ENCODE measurements at places on chromosomes 16 and 17.

DNA sequence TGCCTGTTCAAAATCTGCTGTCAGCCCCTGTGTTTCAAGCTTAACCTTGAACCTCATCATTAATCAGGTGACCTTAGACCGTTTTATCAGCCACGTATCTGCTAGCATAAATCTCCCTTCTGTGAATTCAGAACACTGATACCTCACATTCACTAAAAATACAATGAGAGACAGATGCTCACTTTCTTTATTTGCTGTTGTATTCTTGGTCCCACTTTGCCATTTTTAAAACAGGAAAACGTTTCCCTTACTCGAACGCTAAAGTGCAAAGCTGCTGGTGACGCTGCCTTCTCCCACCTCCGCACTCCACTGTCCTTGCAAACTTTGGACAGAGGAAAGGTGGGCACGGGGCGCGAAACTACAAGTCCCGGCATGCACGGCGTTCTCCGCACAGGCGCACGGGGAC, 220 bp upstream of the ARHGAP44 start:
- DNase-seq, result no peak

- no peak for DNase-seq
Observed at GRCh38 chr17:19337712-19338023, 24.9 kb downstream of the B9D1 start.

DNA sequence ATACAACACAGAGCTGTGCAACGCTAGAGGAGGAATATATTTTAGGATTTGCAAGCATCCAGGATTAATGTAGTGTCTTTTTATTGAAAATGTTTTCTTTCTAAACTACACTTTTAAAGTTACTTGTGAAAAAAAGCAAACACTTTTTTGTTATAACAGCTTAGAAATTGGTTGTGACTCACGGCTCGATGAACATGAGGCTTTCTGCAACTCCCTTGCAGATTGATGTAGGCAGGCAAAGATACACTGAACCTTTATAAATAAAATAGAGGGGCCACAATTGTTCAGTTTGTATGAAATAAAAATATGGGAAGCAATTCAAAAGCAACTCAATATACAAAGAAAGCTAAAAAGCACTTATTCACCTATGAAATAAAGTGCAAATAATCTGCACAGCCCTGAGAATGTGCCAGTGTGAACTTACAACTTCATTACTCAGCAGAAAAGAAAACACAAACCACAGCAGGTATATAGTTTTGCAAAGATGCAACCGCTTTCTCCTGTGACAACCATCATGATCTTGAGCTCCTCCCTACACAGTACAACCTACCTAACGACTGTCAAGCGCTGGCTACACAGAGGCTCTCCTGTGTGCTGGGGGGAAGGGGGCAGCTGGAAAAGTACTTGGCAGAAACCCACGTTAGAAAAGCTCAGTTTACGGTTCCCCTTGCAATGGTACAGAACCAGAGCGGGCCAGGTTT, 948 bp downstream of the LUC7L start:
- peak; percentile 31 for DNase-seq

DNA sequence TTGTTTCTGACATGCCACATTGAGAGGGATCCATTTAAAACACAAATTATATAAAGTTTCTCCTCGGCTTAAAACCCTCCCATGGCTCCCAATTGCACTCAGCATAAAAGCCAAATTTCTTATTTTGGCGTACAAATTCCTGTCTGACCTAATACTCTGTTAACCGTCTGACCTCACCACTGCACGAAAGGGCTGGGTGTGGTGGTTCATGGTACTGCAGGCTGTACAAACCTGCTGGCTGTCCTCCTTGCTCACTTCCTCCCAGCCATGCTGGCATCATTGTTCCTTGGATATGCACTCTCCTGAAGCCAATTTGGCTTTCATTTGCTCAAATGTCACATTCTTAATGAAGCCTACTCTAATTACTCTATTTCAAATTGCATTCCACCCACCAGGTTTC, 301.6 kb upstream of the C16orf82 start:
- DNase-seq, result peak; percentile 7

GRCh38 chr17:57898487-57899311, 48.9 kb upstream of the MRPS23 start:
- DNase-seq, result peak; percentile 80

GRCh38 chr17:9821921-9822320, at the start of gene GSG1L2:
Gene GSG1L2 (minus strand): TSS chr17:9822079. CDS start chr17:9822071, 8 bp downstream.
- no peak for DNase-seq

DNA sequence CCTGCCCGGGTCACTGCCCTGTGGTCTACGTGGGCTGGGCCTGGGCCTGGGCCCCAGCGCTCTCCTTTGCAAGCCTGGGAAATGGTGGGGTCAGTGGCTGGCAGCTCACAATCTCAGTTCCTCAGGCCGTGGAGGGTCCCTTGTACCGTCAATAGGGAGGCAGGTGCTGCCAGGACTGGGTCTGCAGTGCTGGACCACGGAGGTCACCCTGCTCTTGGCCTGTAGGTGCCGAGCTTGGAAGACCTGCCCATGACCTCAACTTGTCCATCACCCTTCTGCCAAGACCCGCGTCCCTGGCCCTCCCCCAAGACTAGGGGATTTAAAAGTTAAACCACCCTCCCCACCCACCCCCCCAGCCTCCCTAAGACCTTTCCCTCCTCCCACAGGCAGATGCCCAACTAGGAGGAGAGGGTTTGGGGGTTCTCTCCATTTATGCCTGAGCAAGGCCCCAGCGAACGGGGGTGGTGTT, 2.5 kb downstream of the TBX2 start:
- no peak for DNase-seq

- DNase-seq, result no peak
Observed at GRCh38 chr17:81305051-81305630, 10.0 kb upstream of the SLC38A10 start.

DNA sequence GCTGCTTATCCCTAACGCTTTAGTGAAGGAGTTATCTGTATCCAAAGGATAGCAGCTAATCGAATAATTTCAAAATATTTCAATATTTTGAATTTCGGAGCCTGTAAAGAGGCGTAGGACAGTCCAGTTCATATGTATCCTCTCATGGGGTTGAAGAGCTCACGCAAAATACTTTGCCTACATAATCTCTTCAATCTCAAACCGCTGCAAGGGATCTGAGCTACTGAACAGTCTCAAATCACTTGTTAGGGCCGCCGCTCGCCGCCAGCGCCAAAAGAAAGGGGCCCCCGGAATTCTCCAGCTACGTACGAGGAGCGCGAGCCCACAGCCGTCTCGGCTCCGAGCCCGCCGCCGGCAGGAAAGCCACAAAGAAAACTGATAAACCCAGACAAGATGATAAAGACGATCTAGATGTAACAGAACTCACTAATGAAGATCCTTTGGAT, 601 bp upstream of the RFWD3 start:
- DNase-seq, result peak; percentile 50

- peak; percentile 95 for DNase-seq
Observed at GRCh38 chr17:56681561-56682266, 88.2 kb downstream of the NOG start.

GRCh38 chr16:57507136-57508034, 21.1 kb upstream of the DOK4 start:
- no peak for DNase-seq

DNA sequence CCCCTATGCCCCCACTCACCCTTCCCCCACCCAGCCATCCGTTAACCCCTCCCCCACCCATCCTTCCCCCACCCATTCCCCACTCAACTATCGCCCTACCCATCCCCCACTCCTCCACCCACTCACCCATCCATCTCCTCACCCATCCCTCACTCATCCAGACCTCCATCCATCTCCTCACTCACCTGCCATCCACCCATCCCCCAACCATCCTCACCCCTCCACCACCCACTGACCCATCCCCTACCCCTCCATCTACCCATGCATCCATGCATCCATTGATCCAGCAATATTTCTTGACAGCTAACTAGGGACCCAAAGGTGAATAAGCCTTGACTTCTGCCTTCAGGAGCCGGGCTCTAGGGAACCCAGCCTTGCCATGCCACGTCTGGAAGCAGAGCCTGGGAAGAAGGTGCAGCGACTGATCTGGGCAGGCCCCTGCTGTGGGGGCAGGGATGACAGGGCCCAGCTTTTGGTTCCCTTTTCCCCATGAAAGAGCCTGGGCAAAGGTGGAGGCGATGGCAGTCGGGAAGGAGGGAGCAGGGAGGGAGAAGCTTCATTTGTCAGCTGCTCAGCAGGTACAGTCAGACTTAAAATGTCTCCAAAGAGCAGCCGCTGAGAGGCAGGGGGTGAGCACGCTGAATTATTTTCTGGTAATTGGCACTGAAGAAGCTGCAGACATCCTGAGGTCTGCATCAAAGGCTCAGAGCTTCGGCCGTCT, 23.1 kb upstream of the DOC2B start:
- DNase-seq, result no peak

GRCh38 chr17:69669441-69670178, 255.1 kb downstream of the MAP2K6 start:
- DNase-seq, result peak; percentile 5

DNA sequence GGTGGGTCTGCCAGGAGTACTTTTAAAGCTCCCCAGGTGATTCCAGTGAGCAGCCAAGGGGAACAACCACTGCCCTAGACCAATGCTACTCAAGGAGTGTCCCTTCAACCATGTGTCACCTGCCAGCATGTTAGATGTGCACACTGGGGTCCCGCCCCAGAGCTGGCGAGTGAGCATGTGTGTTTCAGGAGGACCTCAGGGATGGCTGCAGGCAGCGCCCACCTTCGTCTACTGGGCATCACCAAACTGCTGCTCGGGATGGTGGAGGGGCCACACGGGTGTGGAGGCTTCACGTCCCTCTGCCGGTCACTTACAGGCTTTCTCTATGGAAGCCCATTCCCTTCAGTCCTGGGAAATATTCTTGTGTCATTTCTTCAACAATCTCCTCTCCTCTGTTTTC, 29.0 kb upstream of the DOC2B start:
- DNase-seq, result no peak

DNA sequence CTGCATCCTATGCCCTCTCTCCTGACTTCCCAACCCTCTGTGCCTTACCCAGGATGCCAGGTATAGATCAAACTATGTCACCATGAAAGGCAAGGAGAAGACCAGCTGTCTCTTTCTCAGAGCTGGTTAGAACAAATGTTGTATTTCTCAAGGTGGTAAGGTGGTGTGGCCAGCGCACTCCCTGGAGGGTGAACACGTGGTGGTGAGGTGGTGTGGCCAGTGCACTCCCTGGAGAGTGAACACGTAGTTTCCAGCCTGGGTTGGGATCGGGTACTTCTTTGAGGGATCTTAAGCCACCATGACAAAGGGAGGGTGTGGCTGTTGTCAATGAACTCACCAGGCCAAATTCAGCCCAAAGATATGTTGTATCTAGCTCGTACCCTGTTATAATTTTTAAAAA, 26.8 kb downstream of the KATNIP start:
- no peak for DNase-seq

GRCh38 chr16:2821487-2822157, 4.6 kb downstream of the PRSS21 start:
- peak; percentile 35 for DNase-seq

Data from M059J (cell line).